ENCODE measurements at places on chromosomes 6 and 20.

GRCh38 chr20:36214684-36215256 is 21.5 kb upstream of the AAR2 start:
- DNase-seq: peak; percentile 33

DNA sequence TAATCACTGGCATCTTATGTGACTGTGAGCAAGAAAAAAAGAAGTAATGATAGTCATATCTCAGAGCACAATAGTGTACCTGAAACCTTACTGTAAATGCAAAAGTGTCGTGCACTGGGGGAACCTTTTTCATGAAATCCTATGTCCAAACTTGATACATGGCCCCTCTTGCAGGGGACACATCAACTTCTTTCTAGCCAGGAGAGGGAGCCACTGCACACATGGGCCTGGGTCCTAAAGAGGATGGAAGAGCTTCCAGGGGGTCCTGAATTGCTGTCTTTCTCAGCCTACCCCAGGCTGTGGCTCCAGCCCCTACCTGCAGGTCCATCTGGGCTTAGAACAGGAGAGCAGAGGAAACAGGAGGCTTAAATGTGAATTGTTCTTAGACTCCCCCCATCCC is 165.7 kb downstream of the SOD2 start:
- DNase-seq: no peak

DNA sequence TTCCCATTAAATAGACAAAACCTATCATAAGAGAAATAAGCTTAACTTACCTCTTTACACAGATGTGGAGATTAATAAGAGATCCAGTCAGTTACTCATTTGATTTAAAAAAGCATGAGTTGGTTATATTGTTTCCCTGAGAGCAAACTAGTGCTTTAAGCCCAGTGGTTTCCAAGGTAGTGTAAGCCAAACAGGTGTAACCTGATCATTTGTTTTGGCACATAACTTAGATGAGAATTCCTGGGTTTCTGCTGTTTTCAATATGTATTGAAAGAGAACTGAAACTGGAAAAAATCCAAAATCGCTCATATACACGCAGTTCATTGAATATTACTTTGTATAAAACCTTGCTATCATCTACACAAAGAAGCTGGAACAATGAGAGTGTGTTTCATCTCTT is 30.5 kb upstream of the SMIM8 start:
- no peak for DNase-seq

- peak; percentile 61 for DNase-seq
These were observed 277.7 kb upstream of the ECI2 start for GRCh38 chr6:4413073-4413472.

DNA sequence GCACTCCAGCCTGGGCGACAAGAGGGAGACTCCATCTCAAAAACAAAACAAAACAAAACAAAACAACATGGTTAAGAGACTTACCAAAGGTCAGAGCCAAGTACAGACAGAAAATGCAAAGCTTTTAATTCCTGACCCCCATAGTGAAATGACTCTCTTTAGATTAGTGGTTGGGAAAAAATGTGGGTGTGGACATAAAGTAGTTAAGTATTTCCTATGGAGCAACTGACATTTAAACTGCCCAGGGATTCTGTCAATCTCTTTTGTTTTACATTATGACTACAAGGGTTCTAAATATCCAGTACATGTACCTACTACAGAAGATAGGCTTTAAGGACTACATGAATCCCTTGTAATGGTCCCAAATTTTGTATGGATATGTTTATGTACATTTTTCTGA is 75.1 kb downstream of the IRAK1BP1 start:
- DNase-seq: peak; percentile 65

DNA sequence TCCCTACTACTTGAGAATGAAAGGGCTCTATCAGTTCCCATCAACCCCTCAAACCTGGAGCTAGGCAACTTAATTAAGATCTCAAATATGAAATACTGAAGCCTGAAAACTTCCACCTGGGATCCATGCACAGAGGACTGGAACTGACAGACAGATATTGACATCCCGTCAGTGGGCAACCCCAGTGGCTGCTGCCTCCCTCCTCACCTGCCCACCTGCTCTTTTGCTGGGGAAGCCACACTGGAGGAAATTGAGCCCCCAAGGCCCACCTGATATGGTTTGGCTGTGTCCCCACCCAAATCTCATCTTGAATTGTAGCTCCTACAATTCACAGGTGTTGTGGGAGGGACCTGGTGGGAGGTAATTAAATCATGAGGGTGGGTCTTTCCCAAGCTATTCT is 192.8 kb downstream of the LRFN2 start:
- DNase-seq: no peak

DNA sequence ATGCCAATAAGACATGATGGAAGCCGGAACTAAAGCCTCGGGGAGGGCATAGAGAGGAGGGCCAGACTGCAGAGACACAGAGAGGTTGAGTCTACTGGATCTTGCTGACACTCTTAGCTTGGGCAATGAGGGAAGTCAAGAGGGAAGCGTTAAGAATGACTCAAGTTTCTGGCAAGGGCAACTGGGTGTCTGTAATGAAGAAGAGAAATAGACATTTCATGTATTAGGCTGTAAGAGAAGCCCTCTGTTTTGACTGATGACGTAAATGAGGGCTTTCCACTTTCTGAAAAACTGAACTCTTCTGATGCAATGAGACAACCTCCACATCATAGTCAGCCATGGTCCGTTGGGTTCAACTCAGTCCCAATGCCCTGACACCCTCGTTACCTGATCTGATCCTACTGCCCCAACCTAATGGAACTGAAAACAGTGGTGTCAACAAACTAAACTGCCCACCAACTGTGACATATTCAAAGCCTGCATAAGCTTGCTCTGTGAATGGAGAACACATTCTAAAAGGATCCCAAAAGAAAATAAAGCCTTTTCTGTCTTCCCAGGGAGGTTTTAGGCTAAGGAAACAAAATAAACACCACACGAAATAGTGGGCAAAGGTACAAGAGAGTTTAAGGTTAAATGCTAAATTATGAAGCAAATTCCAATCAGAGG is 45.8 kb upstream of the PNRC1 start:
- peak; percentile 64 for DNase-seq

DNA sequence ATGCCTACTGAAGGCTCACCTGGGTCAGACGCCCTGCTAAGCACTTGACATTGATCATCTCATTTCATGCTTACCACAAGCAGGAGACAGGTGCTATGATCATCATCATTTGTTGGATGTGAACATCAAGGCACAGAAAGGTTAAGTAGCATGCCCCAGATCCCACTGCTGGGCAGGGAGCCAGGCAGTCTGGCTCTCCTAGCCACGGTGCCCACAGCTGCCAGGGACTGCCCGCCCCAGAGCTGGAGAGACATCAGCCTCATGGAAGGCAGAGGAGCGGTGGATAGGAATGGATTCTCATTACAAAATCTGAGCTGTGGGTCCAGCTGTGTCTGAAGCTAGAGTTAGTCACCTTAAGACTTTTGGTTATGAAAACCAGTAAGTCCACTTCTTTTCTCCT is 3.6 kb downstream of the SULF2 start:
- DNase-seq: no peak

DNA sequence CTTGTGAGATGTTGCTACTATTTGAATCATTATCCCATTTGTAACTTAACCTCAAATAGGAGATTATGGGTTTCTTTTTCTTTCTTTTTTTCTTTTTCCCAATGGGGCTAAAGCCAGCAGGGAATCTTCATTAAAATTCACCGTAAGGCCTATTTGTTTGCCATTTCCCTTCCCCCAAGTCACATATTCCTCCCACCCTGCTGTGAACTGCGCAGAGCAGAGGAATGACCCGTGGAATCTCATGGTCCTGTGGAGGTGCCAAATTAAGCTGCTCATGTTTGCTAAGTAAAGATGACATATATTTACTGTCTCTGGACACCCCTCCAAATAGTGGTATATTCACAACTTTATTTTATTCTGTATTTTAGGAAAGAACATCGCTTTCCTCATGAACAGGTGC is 699.3 kb downstream of the RNF144B start:
- DNase-seq: no peak

DNA sequence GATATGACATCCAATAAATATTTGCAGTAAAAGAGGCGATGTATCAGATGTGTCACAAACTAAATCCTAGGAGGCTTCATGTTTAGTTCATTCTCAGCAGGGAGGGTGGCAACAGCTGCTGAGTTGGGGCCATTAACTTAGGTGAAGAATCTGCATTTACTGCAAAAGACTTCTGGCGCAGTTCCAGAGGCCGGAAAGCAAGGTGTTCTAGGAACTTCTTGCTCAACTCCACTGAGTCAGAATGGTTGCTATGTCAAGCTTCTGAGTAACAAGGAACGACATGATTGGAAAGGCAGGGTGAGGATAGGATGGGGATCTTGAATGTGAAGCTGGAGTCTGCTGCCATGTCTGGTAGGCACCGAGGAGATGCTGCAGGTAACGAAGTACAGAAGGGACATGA is 11.7 kb downstream of the ADNP start:
- DNase-seq: no peak

DNA sequence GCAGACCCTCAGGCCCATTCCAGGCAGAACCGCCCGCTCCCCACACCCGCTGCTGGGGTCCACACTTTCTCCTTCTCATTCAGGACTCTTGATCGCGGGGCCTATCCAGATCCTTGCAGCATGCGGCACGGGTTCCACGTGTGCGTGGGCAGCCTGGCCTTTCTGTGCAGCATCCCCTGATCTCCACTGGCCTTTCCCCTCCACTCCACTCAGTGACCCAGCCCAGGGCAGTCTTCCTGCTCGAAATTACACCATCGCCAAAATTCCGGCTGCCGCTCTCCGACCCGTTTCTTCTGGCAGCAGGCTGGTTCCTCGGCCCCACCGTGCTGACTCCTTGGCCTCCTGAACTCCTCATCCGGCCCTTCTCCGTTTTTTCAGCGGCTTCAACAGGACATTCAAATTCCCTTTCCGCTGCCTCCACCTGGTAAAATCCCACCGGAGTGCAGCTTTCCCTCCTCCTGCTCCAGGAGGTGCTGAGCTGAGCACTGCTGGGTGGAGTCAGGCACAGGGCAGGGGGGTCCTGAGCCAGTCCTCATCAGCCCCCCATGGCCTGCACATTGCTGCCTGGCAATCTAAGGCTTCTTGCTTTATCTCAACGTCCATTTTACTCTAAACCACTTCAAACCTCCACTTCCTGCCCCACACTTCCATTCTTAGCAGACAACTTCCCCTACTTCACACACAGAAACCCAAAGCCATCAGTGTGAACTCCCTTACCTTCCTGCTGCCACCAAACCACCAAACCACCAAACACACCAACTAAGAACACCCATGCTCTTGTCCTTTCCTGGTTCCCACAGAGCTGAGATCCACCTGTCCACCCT is 9.0 kb downstream of the SFT2D1 start:
- no peak for DNase-seq

DNA sequence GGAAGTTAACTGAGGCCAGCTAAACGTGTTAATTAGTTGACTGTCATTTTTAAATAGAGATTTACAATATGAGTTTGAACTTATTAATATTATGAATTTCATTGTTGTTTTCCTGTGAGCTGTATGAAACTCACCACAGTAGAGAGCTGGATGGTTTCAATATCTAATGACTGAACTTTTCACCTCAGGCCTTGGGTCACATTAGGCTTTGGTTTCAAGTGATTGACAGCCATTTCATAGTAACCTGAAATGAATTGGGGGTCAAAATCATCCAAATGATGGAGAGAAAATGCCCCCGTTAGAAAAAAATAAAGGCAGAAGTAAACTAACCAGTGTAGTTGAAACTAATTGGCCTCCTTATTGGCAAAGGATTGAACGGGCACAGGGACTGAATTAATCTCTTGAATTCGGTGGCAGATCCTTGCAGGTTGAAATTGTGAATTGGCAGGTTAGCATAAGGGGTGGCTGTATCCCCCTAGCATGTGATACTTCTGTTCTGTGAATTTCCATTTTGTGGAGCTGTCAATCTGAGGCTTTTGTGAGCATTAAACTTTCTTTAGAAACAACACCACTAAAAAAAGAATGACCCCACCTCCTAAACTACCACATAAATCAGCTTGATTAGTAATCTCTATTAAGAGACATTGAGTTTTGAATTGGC is 155.1 kb upstream of the MMS22L start:
- no peak for DNase-seq

DNA sequence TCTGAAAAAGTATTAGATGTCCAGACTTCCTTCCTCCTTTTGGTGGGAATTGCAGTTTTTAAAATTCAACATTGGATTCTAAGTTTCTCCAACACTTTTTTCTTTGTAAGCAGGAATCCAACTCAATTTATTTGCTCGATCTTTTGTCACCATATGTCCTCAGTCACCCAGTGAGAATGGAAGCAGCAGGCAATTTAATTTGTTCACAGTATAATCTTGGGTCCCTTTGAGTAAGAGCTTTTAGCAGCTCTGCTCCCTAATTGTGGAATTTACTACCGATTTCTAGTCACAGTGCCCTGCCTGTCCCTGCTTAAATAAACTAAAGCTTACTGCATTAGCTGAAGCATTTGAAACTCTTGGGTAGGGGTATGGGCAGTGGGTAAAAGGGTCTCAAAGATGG is 98.6 kb downstream of the BTBD3 start:
- no peak for DNase-seq

GRCh38 chr20:49276961-49277785 is 684 bp downstream of the ZNFX1 start:
- DNase-seq: no peak
